NT2/D1 (cell line): ENCODE measurements at places on chromosomes 11 and 22.

GRCh38 chr11:72772059-72772458 is 19.9 kb upstream of the ARAP1 start:
- DNase-seq, result no peak

DNA sequence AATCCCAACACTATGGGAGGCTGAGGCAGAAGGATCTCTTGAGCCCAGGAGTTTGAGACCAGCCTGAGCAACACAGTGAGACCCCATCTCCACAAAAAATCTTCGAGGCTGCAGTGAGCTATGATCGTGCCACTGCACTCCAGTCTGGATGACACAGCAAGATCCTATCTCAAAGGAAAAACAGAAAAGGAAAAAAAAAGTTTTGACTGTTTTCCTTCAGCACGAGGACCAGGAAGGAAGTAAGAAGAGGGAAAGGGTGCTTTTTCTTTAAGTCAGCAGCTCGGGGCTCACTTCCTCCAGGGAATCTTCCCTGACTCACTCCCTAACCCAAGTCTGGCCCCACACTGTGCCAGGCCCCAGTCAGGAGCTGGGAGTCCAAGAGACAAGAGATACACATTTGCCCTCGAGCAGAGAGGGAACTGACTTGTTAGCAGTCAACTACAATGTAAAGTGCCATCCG is 14.2 kb downstream of the ARRB1 start:
- no peak for DNase-seq

DNA sequence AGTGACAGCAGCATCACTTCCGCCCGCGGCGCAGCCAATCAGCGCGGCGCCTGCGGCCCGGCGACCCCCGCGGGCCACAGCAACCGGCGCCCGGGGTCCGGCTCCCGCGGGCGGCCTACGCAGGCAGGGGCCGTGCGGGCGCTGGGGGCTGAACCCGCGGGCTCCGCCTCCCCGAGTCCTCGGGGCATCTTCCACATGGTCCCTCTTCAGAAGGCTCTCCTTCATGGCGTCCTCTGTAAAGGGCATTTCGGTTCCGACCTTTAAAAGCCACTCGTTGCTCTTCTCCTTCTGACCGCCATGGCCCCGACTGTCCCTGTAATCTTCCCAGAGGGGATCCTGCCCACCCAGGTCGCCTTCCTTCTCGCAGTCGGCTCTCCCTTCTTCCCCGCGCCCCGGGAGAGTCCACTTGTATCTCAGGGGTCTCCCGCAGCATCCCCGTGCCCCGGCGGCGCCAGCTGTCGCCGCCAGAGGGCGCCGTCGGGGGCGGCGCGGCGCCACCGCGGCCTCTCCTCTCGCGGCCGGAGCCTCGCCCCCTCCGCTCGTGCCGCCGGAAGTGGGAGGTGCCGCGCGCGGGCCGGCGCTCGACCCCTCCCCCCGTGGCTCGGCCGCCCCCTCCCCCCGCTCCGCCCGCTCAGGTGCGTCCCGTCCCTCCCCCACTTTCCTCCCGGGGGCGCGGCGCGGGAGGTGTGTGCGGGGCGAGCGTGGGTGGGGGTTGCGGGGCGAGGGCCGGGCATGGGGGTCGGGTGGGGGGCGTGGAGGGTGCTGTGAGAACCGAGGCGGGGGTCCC is at the start of gene RNF214:
Gene RNF214 (plus strand): TSS at position 580 of the 787 bp plus-strand sequence. CDS start 1,602 bp downstream, outside the sequence.
- DNase-seq, result peak; percentile 49

DNA sequence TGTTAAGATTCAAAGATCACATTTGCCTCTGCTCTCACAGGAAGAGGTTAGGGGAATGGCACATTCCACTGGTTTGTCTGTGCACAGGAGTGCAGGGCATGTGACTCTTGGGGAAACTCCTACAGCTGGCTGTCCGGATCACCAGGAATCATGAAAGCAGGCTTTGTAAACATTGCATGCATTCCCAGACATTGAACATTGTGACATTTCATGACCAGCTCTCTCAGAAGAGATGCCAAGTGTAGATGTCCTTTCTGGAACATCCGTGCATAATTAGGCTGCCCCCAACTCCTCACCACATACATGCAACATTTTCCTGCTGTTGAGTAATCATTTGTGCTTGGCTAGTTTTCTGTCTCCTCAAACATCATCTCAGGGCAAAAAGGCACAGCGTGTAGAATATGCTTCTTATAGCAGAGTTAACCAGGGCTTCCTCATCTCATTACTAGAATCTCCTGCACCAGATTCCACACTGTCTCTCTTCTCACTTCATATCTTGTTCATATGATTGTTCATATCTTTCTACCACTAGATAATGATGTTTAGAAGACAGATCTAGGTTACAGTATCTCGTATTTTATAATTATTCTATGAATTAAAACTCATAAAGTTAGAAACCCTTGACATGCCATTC is 694.7 kb downstream of the NTM start:
- no peak for DNase-seq

- no peak for DNase-seq
Measured at GRCh38 chr11:104198576-104198975, 34.6 kb upstream of the PDGFD start.

GRCh38 chr11:87870086-87870485 is 305.2 kb downstream of the RAB38 start:
- DNase-seq, result no peak

- DNase-seq, result no peak
Measured at GRCh38 chr11:73792584-73792983, 4.9 kb downstream of the MRPL48 start.

- DNase-seq, result no peak
Measured at GRCh38 chr11:30328681-30329080, 5.8 kb downstream of the ARL14EP start.

DNA sequence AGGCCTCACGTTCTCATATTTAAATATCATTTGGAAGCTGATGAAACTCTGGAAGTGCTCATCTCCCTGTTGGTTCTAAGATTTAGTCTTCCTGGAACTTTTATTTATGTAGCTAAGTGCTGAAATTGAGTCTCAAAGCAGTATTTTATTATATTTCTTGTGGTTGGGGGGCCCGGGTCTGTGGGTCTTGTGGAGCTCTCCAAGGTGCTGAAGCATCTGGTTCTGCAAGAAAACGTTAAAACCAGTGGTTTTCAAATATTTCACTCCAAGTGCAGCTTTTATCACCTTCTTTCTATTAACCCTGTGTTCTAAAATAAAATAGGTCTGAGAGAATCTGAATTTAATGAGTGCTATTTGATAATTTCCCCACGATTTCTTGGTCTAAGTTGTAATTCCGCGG is 1404.8 kb downstream of the TBC1D22A start:
- no peak for DNase-seq

DNA sequence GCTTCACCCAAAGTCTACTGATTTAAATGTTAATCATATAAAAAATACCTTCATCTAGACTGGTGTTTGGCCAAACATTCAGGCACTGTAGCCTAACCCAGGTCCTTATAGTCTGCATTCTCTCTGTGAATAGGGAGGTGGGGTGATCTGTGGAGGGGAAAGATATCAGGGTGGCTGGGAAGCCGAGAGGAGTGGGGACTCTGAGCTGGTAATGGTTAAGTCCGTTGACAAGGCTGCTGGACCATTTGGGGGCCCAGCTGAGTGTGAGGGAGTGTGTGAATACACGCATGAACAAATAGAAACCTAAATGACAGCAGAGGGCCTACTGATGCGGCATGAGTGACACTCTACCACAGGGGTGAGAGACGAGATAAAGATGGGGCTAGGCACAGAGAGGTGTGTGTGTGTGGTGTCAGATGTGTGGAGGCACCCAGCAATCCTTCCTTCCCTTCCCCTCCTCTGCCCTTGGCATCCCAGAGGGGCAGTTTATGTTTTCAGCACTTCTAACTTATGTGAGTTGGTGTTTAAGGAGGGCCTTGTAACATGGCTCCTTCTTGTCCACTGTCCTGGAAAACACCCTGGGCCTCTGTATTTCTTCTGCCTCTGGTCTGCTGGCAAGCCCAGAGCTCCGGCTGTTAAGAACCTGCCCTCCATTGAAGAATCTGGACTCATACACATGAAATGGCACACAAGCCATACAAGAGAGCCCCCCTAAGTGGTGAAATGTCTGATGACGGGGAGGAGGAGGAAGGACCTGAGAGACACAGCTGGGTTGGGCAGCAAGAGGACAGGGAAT is 249.1 kb upstream of the TBCEL start:
- DNase-seq, result no peak

GRCh38 chr22:49322231-49322630 is 505.4 kb downstream of the BRD1 start:
- no peak for DNase-seq

- DNase-seq, result no peak
Measured at GRCh38 chr11:114308689-114309089, 12.5 kb downstream of the NNMT start.

DNA sequence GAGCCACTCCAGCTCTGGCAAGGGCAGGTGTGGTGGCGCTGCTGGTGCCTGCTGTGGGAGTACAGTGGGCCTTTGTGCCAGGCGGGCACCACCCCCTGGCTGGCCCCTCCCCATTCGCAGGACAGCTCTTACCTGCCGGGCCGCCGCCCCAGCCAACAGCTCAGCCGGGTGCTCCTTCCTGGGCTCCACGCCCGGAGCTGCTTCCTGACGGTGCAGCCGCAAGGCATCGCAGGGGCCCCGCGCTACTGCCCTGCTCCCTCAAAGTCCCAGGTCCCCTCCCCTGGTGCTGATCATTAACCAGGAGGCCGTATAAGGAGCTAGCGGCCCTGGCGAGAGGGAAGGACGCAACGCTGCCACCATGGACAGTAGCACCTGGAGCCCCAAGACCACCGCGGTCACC is at the start of gene SLC5A1:
Gene SLC5A1 (plus strand): TSS at position 338 of the 400 bp plus-strand sequence. CDS start 21 bp downstream, at position 359.
- DNase-seq, result no peak

DNA sequence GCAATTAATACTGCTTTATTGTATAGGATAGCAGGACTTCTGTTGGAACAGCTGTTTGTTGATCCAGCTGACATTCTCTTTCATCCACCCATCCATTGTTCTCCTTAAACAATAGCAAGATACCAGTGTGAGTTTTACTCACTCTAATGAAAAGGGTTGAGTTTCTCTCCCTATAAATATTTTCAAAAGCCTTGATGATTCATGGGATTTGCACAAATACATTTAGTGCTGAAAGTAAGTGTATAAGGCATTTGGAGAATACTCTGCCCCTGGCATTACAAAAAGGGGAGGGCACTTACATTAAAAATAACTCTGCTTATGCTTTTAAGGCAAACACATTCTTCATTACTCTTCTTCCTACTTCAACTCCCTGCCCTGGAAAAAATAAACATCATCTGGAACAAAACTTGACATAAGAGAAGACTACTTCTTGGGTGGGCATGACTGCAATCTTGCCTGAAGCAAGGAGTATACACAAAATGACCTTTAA is 634.9 kb downstream of the METTL15 start:
- DNase-seq, result no peak

DNA sequence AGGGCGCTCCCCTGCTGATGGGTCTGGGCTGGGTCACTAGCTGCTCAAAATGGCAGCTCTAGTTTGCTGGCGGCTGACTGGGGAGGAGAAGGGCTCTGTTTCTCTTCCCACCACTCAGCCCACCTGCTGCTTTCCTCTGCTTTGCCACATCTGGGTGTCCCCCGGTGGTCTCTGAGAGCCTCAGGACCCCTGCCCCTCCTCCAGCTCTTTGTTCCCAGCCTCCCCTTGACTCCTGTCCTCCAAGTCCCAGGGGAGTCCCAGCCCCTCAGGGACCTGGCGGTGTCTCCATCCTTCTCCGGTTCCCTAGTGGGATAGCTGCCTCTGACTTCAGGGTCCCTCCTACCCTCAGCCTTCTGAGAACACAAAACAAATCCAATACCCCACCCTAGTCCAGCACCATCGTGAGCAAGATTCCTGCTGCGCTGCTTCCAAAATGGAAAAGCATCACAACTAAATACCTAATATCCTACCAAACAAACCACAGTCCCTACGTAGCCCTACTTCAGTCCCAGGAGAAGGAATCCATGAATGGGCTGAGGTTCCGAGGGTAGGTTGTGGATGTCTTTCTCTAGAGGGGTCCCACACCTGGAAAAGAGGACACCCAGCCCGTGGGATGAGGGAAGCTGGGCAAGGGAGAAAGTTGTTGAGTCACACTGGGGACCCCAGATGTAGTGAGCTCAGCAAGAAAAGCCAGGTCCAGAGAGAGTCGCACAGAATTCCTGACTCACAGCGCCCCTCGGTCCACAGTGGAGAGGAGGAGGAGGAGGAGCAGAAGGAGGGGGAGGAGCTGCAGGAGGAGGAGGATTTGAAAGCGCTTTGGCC is 45.0 kb upstream of the NNMT start:
- DNase-seq, result no peak

DNA sequence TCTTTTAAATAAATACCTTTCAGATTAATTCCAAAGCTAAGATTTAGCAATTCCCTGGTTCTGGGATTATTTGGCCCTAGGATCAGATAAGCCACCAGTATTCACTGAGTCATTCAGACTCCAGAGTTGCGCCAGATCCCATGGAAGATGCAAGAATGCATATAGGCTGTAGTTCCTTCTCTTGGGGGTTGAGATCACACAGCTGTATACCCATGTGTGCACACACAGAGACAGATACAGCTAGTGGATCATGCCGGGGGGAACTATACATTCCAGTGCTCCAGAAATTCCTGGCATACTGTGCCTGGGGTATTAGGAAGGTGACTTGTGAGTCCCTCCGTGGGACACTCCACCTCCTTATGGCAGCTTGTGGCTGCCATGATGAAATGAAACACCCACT is 75.4 kb downstream of the ZBTB16 start:
- DNase-seq, result no peak

- DNase-seq, result no peak
Measured at GRCh38 chr22:47618180-47619010, 855.9 kb downstream of the TBC1D22A start.

DNA sequence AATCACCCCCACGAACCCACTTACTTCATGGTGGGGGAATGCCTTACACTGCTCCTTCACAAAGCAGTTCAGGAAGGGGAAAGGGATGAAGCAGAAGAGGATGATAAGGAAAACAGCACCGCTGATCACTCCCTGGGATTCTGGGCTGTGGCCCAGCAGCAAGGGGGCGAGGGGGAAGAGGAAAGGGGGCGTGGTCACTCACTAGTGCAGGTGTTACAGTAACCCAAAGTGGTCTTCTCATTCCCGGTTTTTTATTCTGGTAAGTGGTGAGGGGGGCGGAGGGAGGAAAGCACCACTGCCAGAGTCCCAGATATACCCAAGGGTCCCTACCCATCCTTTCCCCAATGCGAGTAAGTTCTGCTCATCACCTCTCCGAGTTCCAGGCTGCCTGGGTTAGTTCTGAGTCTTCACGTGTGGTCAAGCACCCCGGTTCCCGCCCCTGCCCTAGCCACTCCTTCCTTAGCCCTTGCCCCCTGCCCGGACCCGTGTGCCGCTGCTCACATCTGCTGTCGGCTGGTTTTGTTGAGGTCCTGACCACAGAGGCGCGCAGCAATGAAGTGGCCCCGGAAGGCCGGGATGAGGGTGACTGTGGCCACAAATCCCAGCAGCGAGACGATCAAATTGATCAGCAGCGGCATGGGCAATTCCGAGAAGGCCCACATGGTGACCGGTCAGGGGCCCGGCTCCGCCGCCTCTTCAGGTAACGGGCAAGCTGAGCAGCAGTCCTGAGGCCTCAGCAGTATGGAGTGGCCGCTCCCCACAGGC is 477 bp downstream of the DPAGT1 start:
- no peak for DNase-seq

GRCh38 chr11:11446967-11447366 is 93.9 kb upstream of the CSNK2A3 start:
- DNase-seq, result no peak

DNA sequence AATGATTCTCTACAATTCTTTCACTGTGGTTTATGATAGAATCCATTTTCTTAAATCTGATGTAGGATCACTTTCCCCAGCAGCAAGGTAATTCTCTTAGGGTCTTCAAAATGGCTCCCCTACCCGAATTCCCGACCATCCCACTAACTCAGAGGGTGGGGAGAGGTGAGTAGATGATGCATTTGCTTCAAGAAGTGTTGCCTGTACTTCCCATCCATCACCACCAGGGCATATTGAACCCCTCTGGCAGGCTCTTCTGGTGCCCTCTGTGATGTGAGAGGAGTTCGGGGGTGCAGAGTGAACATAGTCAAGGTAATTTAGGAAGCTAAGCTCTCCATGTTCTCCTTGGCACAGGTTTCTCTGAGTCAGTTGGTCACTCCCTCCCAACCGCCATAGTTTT is 52.3 kb downstream of the ZNRF3 start:
- no peak for DNase-seq
